SK-N-SH (cell line): ENCODE measurements at places on chromosomes 12 and 14. TPM values are rescaled to one million over a fixed set of nuclear protein-coding genes. Genes with fewer than 3 reads are reported as not detected.

DNA sequence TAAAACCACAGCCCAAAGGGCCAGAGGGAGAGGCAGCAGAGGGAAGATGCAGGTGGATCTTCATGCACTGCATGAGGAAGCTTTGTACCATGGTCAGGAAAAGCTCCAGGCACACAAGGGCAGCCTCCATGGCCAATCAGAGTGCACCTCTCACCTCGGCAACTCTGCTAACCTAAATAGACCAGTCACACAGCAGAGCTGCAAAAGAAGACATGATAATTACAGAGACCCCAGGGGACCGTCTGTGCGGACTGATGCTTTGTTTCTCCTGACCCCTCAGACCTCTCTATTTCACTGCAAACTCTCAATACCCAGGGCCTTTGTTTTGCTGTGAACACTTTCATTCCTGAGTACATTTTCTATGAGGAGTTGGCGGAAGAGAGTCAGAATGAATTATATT lies 10.7 kb upstream of the TCL1B start:
- no peak for DNase-seq

DNA sequence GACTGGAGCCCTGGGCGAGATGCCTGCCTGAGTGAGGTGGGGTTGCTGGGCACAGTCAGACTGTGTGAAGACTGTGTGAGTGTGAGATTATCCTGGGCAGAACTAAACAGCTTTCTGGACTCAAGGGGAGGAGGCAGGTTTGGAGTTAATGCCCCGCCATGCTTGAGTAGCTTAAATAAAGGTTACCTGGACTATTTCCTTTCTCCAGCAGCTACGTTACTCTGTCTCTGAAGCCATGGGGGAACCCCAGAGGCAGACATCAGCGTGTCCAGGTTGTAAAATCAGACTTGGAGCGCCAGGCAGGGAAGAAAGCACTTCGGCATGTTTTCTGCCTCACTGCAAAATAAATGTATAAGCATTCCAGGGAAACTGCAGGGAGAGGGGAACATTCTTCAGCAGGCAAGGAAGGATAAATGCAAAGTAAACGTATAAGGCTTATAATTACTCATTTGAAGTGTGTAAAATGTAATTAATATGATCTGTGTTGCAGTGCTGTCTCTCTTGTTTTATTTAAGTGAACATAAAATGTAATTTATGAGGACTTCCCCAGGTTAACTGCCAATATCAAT lies 129.7 kb downstream of the CHST11 start:
- DNase-seq = no peak

DNA sequence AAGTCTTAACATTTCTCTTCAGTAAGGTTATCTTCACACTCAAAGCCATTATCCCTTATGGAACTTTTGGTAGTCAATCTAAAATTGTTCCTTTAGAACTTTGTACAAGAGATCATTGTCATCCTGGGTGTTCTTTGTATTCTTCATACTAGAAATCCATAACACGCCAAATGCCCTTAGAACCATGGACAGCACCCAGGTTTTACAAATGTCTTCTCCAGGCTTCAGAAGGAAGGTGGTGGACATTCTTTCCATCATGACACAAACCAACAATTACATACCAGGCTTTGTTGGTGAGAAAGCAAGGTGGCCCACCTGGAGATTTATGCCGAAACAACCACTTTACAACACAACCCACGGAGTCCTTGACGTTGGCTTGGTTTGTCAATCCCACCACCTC lies 365.6 kb upstream of the TBX3 start:
- no peak for DNase-seq

Gene CLEC1A
- not detected in 2 replicates for polyA plus RNA-seq

- no peak for DNase-seq
Measured at GRCh38 chr12:47772738-47773061, 338 bp upstream of the SLC48A1 start.

DNA sequence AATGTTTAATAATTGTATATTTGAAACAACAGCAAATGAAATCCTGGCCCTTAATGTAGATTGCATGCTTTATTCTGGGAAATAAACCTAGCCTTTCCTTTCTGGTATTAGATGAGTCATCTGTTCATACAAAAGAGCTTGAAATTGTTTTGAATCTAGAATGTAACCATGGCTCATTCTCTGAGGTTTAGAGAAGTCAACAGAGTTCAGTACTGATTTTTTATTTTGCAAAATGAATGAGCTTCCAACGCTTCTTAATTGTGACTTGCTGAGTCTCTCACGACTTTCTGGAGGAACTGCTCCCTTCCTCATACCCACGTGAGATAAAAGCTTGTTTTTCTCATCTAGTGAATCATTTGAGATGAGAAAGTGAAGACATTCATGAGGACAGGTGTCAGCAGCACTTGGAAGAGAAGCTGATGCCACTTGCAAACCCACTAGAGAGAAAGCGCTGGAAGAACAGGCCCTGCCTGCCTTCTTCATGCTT lies 509.6 kb downstream of the VRK1 start:
- no peak for DNase-seq

DNA sequence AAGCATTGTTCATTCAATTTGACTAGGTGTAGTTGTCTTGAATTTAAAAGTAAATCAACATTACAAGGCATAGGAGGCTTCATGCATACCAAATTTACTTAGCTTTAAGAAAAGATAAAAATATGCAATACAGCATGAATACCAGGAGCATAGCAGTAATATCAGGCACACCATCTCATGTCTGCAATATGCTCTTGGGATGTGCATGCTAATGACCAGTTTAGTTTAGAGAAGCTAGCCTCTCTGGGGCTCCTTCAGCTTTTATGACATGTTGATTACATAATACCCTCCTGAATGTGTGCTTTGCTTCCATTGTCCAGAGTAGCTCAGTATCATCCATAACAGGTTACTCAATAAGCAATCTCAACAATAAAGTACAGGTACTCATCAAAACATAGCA lies 497.2 kb downstream of the FLRT2 start:
- DNase-seq = no peak

DNA sequence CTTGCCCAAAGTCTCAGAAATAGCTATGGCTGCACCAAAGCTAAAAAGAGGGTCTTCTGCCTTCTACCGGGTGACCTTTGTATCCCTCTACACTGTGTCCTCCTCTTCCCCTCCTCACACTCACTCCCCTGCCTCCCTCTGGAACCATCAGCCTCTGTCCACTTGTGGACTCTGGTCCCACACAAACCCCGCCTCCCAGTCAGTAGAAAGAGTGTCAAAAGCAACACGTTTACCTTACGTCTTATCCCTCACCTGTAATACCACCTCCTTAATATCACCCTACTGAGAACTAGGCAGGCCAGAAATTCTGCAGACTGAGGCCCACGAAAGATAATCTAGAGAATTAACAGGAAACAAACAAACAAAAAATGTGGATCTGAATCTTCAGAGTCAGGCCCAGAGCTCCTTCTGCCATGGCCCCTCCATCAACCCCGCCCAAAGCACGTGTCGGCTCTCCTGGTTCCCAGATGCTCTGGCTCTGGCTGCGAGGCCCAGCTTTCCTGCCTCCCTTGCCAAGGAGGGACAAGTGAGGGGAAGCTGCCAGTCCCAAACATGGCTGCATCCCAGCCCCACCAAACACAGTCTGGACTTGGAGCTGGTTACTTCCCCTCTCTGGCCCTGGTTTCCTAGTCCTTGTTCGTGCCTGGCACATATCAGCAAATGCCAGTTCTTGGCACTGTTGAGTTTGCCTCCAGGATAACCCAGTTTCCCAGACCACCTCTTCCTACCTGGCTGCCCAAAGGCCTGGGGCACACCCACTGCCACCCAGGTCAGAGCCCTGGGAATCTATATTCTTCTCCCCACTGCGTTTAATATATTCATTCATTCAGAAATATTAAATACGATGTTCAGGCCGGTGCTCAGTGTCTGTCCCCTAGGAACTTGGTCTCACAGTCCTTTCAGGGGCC lies 2.7 kb downstream of the ACTN1 start:
- peak; percentile 24 for DNase-seq

DNA sequence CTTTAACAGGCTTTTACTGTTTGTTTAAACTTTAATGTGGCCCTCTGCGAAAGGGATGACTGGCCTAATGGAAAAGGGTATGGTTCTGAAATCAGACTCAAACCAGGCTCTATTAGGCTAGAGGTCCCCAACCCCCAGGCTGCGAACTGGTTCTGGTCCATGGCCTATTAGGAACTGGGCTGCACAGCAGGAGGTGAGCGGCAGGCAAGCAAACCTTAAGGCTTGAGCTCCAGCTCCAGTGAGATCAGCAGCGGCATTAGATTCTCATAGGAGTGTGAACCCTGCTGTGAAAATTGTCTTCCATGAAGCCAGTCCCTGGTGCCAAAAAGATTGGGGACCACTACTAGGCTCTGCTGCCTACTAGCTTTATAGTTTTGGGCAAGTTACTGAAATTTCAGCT lies 11.1 kb downstream of the GALNT4 start:
- no peak for DNase-seq

- DNase-seq = no peak
Measured at GRCh38 chr12:14211947-14212387, 153.5 kb upstream of the ATF7IP start.
